Right atrium auricular region (tissue), 2 donors: ENCODE measurements at places on chromosomes 3 and 15.

GRCh38 chr3:60598671-60599070 is 652.6 kb downstream of the FHIT start:
- no peaks in the 10 kb centered on the region for H3K27me3 ChIP-seq
- H3K4me1 ChIP-seq: no peaks in the 10 kb centered on the region
- H3K36me3 ChIP-seq: no peaks in the 10 kb centered on the region
- H3K27ac ChIP-seq: no peak overlapping the region
- no peak overlapping the region for H3K4me3 ChIP-seq

- no peak overlapping the region for H3K4me3 ChIP-seq
- H3K27ac ChIP-seq: peak overlapping the region; percentile 83
- H3K27me3 ChIP-seq: no peaks in the 10 kb centered on the region
- no peaks in the 10 kb centered on the region for H3K4me1 ChIP-seq
- DNase-seq: no peak
- peaks cover 45% of the 10 kb centered on the region for H3K36me3 ChIP-seq
Observed at GRCh38 chr3:52524752-52525679, 8.6 kb downstream of the NT5DC2 start.

DNA sequence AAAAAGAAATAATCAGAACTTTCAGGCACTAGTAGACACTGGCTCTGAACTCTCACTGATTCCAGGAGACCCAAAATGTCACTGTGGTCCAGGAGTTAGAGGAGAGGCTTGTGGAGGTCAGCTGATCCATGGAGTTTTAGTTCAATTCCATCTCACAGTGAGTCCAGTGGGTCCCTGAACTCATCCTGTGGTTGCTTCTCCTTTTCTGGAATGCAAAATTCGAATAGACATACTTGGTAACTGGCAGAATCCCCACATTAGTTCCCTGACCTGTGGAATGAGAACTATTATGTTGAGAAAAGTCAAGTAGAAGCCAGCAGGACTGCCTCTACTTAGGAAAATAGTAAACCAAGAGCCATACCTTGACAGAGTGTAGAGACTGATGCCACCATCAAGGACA is 87.3 kb upstream of the OXTR start:
- H3K4me1 ChIP-seq: no peaks in the 10 kb centered on the region
- no peak for DNase-seq
- H3K27ac ChIP-seq: no peak overlapping the region
- H3K4me3 ChIP-seq: no peak overlapping the region

GRCh38 chr15:70435369-70435768 is 328.0 kb downstream of the UACA start:
- DNase-seq: no peak
- H3K27me3 ChIP-seq: no peaks in the 10 kb centered on the region
- H3K36me3 ChIP-seq: no peaks in the 10 kb centered on the region
- no peak overlapping the region for H3K27ac ChIP-seq
- H3K4me1 ChIP-seq: no peaks in the 10 kb centered on the region
- no peak overlapping the region for H3K4me3 ChIP-seq

DNA sequence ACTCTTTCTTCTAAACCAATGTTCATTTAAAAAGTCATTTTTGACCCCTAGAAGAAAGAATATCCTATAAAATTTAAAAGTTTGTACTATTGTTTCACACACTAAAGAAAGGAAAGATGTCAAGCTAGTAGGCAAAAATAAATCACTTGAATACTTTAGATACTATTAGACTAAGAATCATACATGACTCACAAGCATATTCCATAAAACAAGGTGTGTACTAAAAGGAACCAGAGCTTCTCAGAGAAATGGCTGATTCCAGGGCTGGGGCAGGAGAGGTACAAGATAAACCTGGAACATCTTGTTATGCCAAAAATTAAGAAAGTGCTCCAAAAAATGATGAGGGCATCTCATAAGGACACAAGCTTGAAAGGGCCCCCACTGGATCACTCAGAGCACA is 8.7 kb downstream of the DLG1 start:
- H3K4me1 ChIP-seq: peaks cover 6% of the 10 kb centered on the region
- H3K4me3 ChIP-seq: no peak overlapping the region
- DNase-seq: no peak
- H3K36me3 ChIP-seq: peaks cover 6% of the 10 kb centered on the region
- H3K27me3 ChIP-seq: no peaks in the 10 kb centered on the region

GRCh38 chr3:151552589-151552988 is 91.7 kb upstream of the IGSF10 start:
- no peaks in the 10 kb centered on the region for H3K36me3 ChIP-seq
- no peak overlapping the region for H3K27ac ChIP-seq
- no peak overlapping the region for H3K4me3 ChIP-seq
- no peaks in the 10 kb centered on the region for H3K27me3 ChIP-seq
- no peak for DNase-seq
- peaks cover 9% of the 10 kb centered on the region for H3K4me1 ChIP-seq

DNA sequence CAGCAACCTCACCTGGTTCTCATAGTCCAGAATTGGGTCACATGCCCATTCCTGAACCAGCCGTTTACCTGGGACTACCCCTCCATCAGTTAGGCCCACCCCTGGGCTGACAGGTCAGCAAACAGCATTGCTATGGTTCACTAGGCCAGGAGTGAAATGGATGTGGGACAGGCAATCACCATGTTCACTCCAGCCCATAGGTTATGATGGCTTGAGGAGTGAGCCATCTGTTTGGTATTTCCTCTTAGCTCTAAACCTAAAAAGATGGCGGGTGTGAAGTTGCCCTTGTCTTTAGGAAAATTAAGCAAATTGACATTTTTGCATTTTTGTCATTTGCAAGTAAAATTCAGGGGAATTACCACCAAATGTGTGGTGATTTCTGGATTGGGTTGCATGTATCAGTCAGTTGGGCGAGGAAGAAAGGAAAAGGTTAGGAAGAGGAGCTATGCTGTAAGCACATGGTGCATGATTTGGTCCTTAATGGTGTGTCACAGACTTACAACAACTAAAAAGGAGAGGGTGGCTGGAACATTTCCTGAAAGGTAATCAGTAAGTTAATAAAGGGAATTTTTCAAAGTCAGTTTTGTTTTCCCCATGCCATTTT is 17.2 kb downstream of the NXPE3 start:
- no peak overlapping the region for H3K4me3 ChIP-seq
- no peak for DNase-seq
- no peaks in the 10 kb centered on the region for H3K27me3 ChIP-seq
- no peak overlapping the region for H3K27ac ChIP-seq
- H3K36me3 ChIP-seq: peaks cover 47% of the 10 kb centered on the region
- peaks cover 17% of the 10 kb centered on the region for H3K4me1 ChIP-seq

GRCh38 chr3:191329654-191330529 is at the start of gene UTS2B:
TSS of gene UTS2B (minus strand) at chr3:191330526. CDS start at chr3:191282189, 48,337 bp downstream.
- no peaks in the 10 kb centered on the region for H3K27me3 ChIP-seq
- H3K36me3 ChIP-seq: no peaks in the 10 kb centered on the region
- peak within 1 kb of the TSS; percentile 96 for H3K4me3 ChIP-seq
- DNase-seq: peak; percentile 60

DNA sequence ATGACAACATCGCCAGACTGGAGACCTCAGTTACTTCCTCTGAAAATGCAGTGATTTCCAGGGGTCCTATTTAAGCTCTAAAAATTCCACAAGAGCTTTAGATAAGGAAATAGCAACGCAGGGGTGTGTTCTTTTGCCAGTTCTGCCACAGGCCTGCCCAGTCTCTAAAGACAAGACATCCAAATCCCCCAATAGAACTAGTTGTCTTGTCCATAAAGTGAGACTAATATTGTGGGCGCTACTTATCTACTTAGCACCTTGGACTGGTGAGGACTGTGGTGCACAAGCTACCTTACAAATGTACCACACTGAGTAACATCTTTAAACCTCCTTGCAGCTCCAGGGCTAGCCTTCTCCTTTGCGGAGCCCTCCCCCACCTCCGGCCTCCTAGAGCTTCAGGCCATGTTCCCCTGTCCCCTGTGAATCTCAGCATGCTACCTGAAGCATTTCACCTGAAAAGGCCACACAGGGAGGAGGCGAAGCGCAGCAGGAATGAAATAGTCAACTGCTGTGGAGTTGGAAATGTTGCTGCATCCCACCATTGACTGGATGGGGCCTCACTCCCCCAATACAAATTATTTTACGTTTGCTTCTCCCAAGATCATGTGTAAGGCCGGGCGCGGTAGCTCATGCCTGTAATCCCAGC is 9.6 kb upstream of the LRRC2 start:
- H3K4me3 ChIP-seq: no peak overlapping the region
- no peaks in the 10 kb centered on the region for H3K4me1 ChIP-seq
- no peak overlapping the region for H3K27ac ChIP-seq
- H3K27me3 ChIP-seq: no peaks in the 10 kb centered on the region
- DNase-seq: no peak

DNA sequence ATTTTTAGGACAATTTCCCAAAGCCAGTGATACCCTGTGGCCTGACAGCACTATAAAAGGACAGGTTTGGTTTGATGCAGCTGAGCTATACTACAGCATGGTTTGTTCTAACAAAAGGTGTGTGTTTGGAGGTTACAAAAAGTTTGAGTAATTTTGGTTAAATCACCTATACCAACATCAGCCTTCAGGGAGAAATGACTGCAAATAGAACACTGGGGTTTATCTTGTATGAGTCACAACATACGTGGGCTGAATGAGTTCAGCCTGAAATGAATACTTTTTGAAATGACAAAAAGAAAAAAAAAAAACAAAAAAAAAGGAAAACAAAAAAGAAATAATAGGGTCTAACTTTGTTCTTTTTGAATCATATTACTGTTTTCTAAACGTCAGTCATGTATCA is 345.7 kb downstream of the CNTN3 start:
- H3K36me3 ChIP-seq: no peaks in the 10 kb centered on the region
- H3K27me3 ChIP-seq: no peaks in the 10 kb centered on the region
- no peak overlapping the region for H3K27ac ChIP-seq
- DNase-seq: no peak
- H3K4me3 ChIP-seq: no peak overlapping the region

DNA sequence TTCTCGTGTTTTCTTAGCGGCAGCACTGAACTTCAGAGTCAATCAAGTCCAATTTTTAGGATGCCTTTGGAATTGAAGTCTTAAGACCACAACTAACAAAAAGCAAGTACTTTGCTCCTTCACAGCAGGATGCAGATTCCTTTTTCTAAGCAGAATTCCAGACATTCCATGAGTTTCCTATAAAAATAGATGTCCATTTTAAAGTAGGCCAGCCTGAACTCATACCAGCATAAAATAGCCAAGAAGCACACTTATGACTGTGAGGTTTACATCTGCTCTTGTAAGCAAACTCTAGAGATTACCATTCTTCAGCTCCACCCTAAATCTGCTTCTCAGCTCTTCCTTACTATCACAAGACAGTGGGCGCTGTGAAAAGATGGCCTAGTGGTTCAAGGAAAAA is 85.8 kb downstream of the THBS1 start:
- DNase-seq: no peak
- no peaks in the 10 kb centered on the region for H3K36me3 ChIP-seq
- no peak overlapping the region for H3K4me3 ChIP-seq
- no peaks in the 10 kb centered on the region for H3K4me1 ChIP-seq

GRCh38 chr3:141538568-141539240 is 51.9 kb downstream of the RASA2 start:
- H3K4me1 ChIP-seq: no peaks in the 10 kb centered on the region
- H3K27ac ChIP-seq: no peak overlapping the region
- no peaks in the 10 kb centered on the region for H3K36me3 ChIP-seq
- DNase-seq: no peak
- no peaks in the 10 kb centered on the region for H3K27me3 ChIP-seq

GRCh38 chr15:57732526-57733331 is 26.2 kb downstream of the POLR2M start:
- no peak overlapping the region for H3K4me3 ChIP-seq
- H3K27me3 ChIP-seq: no peaks in the 10 kb centered on the region
- H3K4me1 ChIP-seq: no peaks in the 10 kb centered on the region
- H3K36me3 ChIP-seq: no peaks in the 10 kb centered on the region
- peak; percentile 68 for DNase-seq
